Stimulated activated CD8-positive, alpha-beta memory T cell treated with anti-CD3 and anti-CD28 coated beads, Interleukin-7, amount 100 ng/mL, for 4 hours (primary cell): ENCODE measurements at places on chromosomes 3 and 15.

DNA sequence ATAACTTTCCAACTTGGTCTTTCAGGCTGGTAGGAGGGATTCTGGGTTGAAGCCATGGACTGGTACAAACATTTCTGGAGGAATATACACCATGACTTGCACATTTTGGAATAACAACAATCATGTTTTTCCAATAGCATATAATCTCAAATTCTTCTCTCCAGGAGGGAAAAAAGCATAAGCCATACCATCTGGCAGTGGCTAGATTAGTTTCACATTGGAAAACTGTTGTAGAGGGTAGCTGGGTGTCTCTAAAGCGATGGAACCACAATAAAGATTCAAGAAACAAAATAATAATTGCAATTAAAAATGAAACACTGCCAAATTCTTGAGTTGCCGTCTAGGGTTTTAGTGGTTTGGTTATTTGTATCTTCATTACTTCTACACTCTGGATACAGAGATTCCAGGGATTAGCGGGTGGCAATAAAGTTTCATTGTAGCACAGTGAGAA lies 278.5 kb upstream of the RASGRP1 start:
- DNase-seq: no peak

- DNase-seq: no peak
Measured at GRCh38 chr3:153818338-153818737, 302.9 kb upstream of the ARHGEF26 start.

DNA sequence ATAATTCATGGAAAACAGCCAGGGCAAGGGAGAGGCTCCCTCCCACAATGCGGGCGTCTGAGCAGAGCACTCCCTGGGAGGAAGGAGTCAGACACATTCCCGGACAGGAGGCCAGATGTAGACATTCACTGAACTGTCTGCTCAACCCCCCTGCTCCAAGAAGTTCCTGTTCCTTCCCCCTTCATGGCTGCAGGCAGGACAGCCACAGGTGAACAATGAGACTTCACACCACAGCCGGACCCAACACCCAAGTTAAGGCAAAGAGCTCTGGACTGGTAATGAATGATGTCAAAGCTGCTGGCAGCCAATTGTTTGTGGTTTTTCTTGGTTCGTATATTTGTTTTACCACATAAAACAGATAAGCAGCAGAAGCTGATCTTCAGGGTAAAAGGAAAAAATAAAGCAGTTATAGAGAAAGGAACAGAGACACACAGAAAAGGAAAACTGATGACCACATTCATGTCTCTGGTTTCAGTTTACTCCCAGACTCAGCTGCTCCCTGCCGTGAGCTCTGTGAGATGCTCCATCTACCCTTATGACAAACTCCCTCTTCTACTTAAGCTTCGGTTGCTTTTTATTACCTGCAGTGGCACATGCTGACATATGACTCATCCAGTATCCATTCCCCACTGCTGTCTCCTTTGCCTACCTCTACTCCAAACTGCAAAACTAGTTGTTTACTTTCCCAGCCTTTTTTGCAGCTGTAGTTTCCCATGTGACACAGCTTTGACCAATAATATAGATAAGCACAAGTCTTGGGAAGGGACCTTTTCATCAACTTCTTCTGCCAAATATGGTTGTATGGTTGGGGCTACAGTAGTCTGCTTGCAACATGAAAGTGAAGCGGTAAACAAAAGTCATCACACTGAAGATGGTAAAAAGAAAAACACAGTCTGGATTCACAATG lies 33.1 kb downstream of the DZIP1L start:
- no peak for DNase-seq

GRCh38 chr15:98804057-98804380 lies 155.7 kb downstream of the IGF1R start:
- DNase-seq: no peak

DNA sequence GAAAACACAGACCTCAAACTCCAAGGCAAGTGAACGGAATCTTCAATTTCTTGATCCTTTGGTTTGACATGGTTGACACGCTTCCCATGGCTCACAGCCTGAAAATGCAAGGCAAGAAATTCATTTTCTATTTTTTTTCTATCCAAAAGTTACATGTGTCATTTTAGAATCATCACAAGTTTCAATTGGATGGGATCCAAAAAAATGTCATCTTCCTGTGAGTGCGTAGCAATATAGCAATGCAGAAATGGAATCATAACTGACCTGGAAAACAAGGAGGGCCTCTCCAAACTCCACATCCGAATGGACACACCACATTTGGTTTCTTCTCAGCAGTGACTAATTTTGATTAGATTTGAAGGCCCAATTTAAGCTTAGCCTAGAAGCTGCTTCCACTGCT lies 175.8 kb upstream of the ATP11B start:
- no peak for DNase-seq

DNA sequence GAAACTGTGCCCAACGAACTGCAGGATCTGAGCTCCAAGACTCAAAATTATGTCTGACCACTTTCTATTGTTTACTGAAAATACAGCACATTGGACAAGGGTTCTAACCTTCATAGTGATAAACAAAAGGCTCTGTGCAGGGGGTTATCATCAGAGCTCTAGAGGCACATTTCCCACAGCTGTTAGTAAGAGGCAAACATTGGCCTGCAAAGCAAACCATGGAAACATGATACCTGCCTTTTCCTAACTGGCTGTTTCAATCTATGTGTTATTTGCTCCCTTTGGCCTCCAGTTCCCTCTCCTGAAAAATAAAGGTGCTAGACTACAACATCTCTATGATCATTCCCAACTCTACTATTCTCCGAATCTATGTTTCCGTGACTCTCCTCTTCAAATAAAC lies 159.7 kb upstream of the ARHGEF26 start:
- DNase-seq: no peak
